Foreskin keratinocyte (primary cell): ENCODE measurements at places on chromosomes 5 and 9. TPM values are rescaled to one million over a fixed set of nuclear protein-coding genes. Genes with fewer than 3 reads are reported as not detected.
A peak's percentile ranks its signal among the peaks of the same experiment; 100 is the strongest.

DNA sequence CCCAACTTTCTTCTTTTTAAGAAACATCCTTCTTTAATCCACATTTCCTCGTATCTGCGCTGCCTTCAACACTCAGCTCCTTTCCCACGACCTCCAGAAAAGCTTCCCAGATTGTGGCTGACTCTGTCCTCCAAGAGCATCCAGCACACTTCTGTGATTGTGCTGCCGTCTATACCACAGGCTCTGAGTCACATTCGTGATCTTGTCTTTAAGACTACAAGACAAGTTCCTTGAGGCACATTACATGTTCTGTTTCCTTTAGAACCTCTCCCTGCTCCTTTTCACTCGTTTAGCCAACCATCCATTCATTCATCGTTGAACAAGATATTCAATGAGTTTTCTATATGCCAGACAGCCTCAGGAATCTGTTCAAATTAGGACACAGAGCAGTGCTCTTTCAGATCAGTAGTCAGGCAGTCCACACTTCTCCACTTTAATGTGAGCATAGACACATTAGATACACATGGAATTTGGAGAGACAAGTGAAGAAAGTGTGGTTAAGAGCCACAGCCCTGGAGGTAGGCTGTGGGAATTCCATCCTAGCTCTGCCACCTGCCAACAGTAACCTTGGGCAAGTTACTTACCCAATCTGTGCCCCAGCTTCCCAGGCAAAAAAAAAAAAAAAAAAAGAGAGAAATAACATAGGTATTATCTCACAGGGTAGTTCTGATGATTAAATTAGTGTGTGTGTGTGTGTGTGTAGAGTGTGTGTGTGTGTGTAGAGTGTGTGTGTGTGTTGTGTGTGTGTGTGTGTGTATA is 18.9 kb downstream of the WHRN start:
- peak; percentile 48 for DNase-seq

CDX1 gene
- total RNA-seq: not detected in 2 replicates

PTGES gene
- 5.2 and 7.1 TPM in 2 replicates for total RNA-seq

OR1J2 gene
- total RNA-seq: not detected in 2 replicates

GRCh38 chr5:111134087-111134486 is 41.9 kb downstream of the WDR36 start:
- DNase-seq: no peak

LCN9 gene
- not detected in 2 replicates for total RNA-seq
